ENCODE measurements at places on chromosomes 3 and 15.

DNA sequence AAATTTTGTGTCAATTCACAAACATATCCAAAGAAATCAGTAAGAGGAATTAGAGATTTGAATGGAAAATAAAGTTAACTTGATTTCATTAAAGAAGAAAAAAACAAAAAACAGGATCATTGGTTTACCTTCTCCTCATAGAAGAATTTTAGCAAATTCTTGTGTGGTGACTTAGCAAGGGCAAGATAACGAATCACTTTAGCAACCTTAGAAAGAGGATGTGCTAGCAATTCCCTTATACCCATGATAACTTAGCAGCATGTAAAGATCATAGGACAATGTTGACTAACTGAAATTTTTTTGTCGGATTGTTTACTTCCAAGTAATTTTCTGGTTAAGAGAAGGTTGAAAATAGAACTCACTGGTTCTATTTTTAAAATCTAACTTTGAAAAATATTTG is 609.3 kb downstream of the GBE1 start:
- DNase-seq, result no peak

DNA sequence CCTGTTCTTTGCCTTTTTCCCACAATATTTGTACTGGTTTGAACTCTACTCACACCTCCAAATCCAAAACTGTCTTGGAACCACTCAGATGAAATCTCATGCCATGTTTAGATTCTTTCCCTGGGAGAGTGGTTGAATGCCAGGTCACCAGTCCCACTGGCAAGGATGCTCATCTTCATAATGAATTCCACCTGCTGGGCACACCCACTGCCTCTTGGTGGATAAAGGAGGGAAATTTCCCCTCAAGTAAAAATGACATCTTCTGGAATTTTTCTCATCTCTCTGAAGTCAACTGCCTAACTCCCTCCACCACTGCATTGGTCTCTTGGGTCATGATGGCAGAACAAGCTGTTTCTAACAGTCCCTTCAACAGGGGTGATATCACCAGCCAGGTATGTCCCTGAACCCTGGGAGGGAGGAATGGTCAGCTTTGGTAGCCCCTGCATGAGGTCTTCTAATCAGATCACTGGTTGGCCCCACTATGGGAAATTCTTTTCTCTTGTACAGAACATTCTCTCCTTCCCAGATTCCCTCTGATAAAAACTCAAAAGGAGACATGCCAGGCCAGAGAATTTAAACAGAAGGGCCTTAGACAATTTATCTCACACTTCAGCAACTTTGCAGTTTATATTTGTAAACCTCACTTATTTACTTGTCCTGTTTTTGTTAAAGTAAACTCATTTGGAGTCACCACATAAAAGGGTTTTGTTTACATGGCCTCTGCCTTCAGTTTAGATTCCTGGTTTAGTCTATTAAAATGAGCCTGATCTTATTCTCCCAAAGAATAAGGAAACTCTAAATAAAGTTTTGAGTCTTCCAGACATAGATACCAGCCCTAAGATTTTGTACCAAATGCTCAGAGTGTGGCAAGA is 143.4 kb downstream of the WNT5A start:
- DNase-seq, result no peak

- no peak for DNase-seq
These were observed 84.6 kb upstream of the COL6A5 start for GRCh38 chr3:130260918-130261317.

- no peak for DNase-seq
These were observed 60.9 kb downstream of the NCEH1 start for GRCh38 chr3:172649987-172650386.

GRCh38 chr3:156465194-156465593 is 89.7 kb downstream of the SSR3 start:
- no peak for DNase-seq

GRCh38 chr3:78726545-78726944 is 1041.3 kb downstream of the ROBO1 start:
- no peak for DNase-seq

DNA sequence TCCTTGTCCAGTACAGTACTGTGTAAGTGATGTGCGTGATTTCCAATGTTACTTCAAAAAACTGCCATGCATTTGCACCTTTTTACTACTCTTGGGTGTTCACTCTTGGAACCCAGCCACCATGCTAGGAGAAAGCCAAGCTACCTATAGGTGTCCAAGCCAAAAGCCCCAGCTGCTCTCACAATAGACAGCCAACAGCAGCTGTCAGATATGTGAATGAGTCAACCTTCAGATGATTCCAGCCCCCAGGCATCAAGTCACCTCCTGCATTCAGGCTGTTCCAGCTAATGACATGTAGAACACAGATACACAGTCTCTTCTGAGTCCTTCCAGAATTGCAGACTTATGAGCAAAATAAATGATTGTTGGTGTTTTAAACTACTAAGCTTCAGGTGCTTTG is 417.7 kb upstream of the TGFBR2 start:
- no peak for DNase-seq

DNA sequence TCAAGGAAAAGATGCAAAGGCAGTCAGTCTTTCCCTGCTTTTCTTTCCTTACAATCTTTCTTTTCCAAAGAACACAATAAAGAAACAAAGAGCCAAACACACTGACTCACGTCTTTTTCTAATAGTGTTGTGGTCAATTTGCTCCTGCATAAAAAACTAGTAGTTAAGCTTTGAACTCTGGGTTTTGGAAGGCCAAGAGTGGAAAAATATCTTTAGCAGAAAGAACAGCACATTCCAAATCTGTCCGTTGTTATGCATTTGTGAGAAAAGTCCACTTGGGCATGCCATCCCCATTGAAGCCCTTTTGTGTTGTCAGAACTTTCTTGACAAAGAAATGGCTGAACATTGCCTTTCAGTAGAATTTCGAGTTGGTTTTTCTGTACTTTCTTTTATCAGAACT is 18.2 kb downstream of the COL8A1 start:
- no peak for DNase-seq

DNA sequence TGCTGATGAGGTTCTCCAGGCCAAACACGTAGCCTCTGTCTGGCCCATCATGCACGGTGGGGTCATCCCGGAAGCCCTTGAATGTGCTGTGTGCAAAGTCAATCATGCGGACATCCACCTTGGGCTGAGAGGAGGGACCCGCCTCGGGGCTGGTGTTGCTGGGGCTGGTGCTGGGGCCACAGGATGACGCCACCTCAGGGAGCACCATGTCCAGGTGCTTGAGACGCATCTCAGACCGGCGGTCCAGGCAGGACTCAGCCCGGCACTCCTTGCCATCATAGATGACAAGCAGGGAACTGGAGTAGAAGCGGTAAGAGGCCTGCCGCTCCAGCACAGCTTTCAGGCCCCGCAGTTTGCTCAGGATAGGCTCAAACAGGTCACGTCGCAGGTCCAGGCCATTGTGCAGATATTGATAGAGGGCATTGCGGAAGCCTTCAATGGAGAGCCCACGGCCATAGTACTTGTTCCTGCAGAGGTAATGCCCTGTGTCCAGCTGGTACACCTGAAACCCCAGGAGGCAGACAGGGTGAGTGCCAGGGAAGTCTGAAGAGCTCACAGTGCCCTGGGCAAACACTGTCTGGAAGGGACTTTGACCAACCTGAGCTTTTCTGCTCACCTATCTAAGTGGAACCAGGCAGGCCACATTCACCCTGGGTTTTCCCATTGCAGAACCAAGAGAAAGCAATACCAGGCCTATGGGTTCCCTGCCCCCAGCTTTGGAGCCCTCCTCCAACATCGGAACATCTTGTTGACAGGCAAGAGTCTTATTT is 3.6 kb upstream of the GMPPB start:
- no peak for DNase-seq

DNA sequence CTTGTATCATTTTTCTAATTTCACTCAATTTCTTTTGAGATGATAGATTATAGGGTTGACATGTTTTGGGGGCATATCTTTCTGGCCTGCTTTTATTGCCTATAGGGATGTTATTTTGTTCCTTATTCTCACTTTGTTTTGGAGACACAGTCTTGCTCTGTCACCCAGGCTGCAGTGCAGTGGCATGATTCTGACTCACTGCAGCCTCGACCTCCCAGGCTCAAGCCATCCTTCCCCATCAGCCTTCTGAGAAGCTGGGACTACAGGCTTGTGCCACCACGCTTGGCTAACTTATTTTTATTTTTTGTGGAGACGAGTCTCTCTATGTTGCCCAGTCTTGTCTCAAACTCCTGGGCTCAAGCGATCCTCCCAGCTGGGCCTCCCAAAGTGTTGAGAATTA is 72.8 kb upstream of the FAN1 start:
- no peak for DNase-seq

DNA sequence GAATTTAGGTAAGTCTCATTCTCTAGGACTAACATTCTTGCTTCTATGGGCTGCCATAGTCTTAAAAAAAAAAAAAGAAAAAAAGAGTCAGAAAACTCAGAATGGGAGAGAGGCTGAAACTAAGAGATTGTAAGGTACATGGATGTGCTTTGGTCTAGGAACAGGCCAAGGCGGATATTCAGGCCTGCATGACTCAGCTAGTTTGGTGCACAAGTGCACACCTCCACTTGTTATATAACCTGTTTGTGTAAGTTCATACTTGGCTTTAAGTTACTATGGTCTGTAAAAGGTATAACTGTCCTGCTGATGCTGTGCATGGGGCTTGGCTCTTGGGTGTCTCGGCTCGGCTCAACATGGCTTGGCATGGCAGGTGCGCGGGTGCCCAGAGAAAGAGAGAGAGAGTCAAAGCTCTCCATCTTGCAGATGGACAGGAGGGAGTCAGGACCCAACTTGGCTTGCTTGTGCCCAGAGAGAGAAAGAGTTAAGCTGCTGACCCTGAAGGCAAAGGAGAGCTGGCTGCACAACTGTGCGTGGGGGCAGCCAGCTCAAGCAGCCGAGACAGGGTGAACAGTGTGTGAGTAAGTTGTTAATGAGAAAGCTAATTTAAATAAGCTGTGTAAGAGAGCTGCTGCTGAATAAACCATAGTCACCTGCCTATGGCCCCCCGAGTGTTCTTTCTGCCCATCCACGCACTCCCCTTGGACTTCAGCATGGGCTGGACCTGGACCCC is 31.4 kb upstream of the CHRNB4 start:
- DNase-seq, result no peak

DNA sequence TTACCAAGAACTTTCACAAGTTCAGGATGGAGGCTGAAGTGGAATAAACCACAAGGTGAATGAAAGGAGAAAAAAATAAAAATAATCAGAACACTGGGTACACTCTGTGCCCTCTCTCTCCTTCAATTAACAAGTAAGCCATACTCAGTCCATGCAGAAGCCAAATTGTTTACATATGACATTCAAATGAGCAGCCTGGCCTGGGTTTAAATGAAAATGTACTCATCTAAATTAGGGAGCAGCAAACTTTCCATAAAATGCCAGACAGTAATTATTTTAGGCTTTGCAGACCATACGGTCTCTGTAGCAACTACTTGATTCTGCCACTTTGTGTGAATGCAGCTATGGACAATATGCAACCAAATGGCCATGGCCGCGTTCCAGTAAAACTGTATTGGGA is 376.6 kb downstream of the MAGI1 start:
- DNase-seq, result no peak

DNA sequence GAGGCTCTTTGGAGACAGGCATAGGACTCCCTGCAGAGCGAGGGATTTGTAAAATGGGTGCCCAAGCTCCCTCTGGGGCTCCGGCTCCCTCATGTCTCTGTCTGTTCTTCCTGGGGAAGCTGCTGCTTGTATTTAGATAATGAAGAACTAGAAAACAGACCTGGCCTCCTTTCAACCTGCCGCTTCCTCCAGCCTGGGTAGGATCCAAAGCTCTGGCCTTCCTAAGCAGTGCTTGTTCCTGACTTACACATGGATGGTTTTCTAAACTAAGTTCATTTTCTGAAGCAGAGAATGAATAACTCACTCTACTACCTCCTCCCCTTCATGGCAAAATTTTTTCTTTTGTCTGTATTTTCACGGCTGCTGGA is 36.9 kb upstream of the MYZAP start:
- DNase-seq, result no peak

DNA sequence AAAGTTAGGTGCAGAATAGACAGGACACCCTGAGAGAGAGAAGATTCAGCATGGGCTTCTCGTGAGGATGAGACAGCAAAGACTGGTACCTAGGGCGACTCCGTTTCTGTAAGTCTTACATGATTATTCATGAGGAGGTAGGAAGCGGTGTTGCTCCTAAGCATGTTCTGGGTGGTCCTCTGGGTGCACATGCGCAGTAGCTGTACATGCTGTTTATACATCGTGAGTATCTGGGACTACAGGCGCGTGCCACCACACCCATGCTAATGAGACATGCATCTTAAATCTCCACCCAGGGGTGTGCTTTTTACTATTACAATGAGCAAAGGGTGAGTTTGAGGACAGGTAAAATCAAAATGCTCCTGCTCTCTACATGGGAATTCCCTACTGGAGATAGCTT is 12.3 kb downstream of the ALPK3 start:
- no peak for DNase-seq

GRCh38 chr15:34759347-34759746 is 4.5 kb upstream of the GJD2 start:
- no peak for DNase-seq

GRCh38 chr15:101457696-101458095 is 31.8 kb downstream of the PCSK6 start:
- DNase-seq, result no peak

- no peak for DNase-seq
These were observed 44.4 kb upstream of the SPTSSB start for GRCh38 chr3:161415506-161416231.

- no peak for DNase-seq
These were observed 70.4 kb downstream of the PPM1L start for GRCh38 chr3:160826408-160826807.

DNA sequence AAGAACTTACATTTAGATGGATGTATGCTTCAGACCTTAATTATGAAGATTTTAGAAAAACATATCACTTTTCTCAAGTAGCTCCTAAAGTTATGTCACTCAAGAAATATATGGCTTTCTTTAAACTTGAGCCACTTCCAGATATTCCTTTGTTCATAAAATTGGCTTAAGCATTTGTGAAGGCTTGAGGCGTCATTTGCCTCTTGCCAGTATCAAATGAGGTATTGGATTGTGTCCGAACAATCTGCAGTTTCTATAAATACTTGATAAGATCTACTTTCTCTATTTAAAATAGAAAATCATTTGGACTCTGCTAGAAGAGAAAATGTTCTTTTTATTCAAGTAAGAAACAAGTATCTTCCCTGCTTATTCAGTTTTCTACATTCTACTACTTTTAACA is 102.6 kb downstream of the RSL24D1 start:
- DNase-seq, result no peak

- no peak for DNase-seq
These were observed 204.0 kb downstream of the OSBPL10 start for GRCh38 chr3:31777092-31777491.

GRCh38 chr3:52141751-52142150 is 12.5 kb downstream of the POC1A start:
- no peak for DNase-seq

- no peak for DNase-seq
These were observed 13.2 kb upstream of the ZBED2 start for GRCh38 chr3:111608383-111608782.

- no peak for DNase-seq
These were observed 20.7 kb upstream of the SNRPA1 start for GRCh38 chr15:101315736-101316135.

DNA sequence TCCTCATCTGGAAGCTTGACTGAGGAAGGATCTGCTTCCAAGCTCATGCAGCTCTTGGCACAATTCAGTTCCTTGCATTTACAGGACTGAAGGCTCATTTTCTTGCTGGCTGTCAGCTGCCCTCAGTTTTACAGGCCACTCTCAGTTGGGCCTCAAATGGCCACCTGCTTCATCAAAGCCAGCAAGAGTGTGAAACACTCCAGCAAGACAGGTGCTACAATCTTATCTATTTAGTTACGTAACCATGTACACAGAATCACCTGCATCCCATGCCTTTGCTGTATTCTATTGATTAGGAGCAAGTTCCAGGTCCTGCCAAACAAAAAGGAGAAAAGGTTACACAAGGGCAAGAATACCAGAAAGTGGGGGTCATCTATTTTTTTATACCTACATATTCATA is 40.8 kb downstream of the RHCG start:
- no peak for DNase-seq
